Calu3 (cell line): ENCODE measurements at places on chromosomes 5 and 9.

DNA sequence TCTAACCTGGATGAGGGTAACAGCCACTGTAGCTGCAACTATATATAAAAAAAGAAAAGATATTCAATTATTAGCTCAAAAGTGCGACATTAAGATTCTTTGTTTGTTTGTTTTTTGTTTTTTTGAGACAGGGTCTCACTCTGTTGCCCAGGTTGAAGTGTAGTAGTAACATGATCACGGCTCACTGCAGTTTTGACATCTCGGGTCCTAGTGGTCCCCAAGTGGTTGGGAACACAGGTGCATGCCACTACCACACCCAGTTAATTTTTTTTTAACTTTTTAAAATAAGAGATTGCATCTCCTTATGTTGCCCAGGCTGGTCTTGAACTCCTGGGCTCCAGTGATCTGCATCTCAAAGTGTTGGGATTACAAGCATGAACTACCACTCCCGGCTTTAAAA lies 61.8 kb downstream of the MEF2C start:
- DNase-seq: no peak

DNA sequence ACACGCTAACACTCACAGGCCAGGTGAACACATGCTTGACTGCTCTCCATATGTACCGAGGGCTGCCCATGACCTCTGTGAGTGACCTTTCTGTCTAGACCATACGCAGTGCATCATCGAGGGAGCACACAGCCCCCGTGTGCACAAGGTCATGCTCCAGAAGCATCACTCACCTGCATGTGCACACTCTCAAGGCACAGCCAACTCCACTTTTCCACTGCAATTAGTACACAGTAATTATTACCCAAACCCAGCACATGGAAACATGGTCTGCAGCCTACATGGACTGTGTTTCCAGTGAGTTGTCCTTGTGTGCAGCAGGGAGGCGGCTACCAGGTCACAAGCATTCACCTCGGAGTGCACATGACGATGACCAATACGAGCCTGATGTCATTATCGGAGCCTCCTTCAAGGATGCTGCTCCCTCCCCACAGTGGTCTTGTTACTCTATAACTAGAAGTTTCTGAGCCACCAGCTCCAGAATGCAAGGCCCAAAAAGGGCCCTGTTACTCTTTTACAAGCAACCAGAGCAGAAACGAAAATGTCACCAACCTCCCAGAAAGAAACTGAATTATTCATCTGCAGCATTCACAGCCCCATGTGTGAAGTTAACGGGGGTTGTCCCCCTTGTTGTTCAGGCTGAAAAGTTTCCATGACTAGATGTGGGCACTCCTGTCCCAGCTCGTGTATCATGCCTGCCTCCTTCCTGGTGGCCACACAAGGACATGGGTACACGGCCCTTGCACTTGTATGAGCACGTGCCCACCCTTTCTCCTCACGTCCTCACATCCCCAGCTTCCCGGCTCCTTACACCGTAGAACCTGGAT lies 31.2 kb downstream of the SEMA4D start:
- no peak for DNase-seq

DNA sequence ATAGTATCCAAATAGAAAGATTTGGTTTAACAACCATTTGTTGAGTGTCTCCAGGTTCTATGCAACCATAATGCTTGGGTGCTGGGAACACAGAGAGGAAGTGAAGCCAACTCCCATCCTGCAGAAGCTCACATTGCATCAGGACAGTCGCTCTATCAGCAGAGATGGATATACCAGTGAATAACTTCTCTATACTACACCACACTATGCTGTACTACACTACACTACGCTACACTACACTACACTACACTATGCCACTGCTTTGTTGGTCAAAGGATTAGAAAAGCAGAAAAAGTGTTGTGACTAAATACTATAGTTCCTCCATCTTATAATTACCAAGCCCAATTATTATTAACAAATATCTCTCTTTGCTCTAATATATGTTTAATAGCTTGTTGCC lies 89.2 kb upstream of the PRRC1 start:
- no peak for DNase-seq

DNA sequence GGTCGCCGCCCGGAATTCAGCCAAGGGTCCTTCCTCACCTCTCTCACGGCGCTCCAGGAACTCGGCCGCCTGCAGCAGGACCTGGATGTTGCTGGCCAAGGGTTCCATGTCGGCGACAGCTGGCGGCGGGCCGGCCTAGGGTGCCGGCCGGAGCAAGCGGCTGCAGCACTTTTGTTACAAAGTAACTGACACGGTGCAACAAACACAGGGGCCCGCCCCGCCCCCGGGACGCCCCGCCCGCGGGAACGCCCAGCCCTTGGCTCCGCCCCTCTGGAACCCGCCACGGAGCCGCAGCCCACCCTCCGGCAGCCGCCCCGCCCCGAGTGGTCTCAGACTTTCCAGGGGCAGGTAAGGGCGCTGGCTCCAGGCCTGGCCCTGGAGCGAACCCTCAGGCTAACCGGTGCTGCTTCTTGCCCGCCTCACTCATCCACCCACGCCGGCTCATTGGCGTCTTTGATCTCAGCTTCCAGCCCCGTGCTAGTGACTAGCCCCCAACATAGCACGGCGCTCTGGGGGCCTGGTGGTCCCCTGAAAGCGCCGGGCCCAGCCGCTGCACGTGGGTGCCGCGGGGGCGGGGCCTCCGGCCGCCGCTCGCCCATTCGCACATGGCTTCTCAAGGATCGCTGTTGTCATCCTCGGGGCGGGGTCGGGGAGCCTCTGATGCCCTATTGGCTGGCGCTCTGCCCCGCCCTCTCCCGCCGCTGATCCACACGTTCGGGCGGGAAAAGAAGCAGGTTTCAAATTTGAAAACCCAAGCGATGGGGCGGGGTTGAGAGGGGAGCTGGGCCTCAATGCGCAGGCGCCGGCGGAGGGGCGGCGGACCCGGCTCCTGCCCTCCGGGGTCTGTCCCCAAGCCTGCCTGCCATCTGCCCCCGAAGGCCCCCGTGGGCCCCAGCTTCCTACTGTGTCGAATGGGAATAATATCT lies at the start of gene MXD3:
MXD3 (minus strand) TSS at position 176 of the 926 bp plus-strand sequence; CDS start at position 108, 68 bp downstream.
- peak; percentile 99 for DNase-seq

DNA sequence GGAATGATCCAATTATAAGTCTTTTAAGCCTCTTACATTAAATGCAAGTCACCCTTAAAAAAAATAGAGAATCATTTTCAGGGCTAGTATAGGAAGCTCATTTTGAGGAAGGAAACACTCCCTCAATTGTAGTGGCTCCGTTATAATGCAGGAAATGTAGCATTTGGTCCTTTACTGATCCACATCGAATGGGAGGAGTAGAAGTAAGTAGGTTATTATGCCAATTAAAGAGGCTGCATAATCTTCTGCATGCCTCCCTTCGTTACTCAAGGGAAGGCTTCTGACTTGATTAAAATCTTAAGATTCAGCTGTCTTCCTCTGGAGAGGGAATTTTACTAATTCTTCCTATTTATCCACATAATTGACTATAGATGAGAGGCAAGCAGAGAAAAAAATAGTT lies 579.2 kb upstream of the COX7C start:
- no peak for DNase-seq

DNA sequence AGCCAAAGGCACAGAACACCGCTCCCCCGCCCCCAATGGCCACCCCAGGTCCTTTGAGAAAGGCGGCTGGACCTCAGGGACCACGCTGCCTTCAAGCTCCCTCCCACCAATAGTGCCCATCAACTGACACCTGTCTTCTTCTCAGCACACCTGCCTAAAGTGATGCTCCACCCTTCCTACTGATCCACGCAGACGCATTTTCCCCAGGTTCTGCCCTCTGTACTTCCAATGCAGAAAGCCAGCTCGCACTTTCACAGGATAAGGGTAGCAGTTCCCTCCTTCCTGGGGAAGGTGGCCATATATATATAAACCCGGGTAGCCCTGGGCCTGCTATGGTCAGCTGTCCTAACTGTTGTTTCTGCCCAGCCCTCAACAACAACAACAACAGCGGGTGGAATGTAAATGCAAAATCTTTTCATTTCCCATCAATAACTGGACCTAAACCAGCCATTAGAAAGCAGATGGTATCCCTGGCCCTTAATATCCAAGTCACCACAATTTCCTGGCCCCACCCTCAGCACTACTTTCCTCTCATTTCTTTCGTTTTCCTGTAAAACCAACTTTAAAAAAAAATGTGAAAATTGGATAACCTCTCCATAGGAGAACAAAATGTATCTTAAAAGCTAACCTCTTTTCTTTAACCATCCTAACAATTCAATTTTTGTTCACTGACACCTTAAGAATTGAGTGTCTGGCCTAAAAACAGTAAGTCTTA lies 1.7 kb downstream of the GOLM1 start:
- DNase-seq: no peak

- DNase-seq: no peak
Measured at GRCh38 chr5:101643794-101644193, 652.3 kb downstream of the SLCO4C1 start.

DNA sequence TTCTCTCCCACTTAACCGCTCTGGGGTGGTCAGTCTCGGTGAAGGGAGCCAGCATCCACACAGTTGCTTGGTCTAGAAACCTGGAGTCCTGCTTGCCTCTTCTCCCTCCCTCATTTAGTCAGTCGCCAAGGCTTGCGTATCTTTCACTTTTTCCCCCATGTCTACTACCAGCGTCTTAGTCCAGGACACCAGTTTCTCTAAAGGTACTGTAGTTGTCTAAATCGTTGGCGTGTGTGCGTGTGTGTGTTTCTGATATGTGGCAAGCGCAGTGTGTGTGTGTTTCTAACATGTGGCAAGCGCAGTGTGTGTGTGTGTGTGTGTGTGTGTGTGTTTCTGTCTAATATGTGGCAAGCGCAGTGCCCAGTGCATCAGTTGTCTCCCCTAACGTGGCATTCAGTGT lies 641 bp downstream of the ATP6V1G1 start:
- DNase-seq: no peak

DNA sequence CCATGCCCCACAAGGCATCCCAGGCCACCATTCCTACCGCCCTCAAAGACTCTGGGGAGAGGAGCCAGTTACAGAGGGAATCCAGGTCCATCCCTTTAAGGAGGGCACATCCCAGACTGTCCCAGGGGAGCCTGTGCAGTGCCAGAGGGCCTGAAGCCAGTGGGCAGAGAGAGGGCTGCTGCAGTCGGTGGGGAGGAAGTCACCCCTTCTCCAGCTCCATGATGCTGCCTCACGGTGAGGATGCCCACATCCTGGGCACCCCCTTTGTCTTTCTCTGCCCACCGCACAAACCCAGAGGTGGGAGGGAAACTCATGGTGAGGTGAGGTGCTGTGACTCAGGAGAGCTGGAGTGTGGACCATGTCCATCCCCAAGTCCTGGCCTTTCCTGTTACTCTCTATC lies 26.2 kb upstream of the ANKRD33B start:
- no peak for DNase-seq

DNA sequence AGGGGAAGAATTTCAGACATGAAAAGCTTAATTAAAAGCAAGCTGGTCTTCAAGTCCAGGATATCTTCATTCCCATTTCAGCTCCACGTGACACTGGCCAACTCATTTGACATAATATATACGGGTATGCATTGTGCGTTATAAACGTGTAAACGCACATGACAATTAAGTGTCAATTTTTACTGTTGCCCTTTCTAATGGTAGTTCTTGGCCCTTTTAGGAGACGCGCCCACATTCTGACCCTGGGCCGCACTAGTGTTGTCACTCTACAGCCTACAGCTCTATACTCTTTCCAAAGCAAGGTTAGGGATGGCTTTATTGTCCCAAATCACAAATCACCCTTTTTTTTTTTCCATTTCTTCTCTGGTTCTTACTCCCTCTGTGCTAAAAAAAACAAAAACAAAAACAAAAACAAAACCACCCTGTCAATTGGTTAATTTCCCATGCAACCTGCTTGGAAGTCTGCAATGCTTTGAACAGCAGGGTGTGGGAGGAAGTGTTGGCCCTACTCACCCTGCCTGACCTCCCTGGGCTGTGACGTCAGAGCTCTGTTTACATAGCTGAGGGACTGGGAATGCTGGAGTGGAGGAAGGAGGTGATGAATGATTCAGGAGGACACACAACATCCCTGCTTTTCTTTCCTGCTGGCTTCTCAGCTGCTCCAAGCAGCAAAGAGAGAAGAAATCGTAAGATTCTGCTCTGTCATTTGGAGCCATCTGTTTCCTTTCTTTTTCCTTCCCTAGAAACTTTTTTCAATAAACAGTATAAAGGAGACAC lies 19.3 kb downstream of the RFK start:
- peak; percentile 80 for DNase-seq
